Left lobe of liver (tissue), 2 donors: ENCODE measurements at places on chromosomes 1 and 21. TPM values are rescaled to one million over a fixed set of nuclear protein-coding genes. Genes with fewer than 3 reads are reported as not detected.

DNA sequence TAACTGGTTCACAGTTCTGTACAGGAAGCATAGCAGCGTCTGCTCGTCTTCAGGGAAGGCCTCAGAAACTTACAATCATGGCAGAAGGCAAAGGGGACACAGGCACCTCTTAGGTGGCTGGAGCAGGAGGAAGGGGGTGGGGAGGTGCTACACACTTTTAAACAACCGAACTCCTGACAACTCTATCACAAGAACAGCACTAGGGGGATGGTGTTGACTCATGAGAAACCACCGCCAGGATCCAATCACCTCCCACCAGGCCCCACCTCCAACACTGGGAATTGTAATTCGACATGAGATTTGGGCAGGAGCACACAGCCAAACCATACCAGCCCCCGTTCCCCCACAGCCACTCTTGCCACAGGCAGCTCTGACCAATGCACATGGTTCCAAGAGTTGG, 306.3 kb upstream of the POU3F1 start:
- no peak for DNase-seq

GRCh38 chr1:199303035-199303434, 664.2 kb downstream of the PTPRC start:
- DNase-seq, result no peak

GRCh38 chr1:115012006-115012405, 17.6 kb upstream of the TSHB start:
- DNase-seq, result no peak

DNA sequence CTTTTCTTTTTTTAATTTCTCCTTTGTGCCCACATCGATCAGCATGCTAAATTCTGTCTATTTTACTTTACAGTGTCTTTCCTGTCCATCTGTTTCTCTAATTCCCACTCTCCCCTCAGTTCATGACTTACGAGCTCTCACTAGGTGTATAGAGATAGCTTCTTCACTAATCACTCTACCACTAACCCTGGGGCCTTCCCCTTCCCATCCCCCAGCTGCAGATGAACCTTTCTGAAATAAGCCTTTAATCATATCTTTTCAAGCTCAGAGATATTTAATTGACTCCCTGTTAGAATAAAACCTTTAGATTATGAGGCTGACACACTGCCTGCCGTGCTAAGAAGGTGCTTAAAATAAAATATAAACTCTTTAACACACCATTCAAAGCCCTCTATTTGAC, 66.3 kb upstream of the BMP8A start:
- DNase-seq, result no peak

GRCh38 chr1:91836331-91837040, 49.5 kb downstream of the TGFBR3 start:
- DNase-seq, result no peak

DNA sequence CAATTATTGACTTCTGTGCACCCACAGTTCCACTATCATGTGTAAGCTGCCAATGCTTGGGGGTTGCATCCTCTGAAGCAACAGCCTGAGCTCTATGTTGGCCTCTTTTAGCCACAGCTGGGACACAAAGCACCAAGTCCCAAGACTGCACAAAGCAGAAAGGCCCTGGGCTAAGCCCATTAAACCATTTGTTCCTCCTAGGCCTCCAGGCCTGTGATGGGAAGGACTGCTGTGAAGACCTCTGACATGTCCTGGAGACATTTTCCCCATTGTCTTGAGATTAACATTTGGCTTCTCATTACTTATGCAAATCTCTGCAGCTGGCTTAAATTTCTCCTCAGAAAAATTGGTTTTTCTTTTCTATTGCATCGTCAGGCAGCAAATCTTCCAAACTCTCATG, 123.7 kb upstream of the DEPDC1 start:
- no peak for DNase-seq

DNA sequence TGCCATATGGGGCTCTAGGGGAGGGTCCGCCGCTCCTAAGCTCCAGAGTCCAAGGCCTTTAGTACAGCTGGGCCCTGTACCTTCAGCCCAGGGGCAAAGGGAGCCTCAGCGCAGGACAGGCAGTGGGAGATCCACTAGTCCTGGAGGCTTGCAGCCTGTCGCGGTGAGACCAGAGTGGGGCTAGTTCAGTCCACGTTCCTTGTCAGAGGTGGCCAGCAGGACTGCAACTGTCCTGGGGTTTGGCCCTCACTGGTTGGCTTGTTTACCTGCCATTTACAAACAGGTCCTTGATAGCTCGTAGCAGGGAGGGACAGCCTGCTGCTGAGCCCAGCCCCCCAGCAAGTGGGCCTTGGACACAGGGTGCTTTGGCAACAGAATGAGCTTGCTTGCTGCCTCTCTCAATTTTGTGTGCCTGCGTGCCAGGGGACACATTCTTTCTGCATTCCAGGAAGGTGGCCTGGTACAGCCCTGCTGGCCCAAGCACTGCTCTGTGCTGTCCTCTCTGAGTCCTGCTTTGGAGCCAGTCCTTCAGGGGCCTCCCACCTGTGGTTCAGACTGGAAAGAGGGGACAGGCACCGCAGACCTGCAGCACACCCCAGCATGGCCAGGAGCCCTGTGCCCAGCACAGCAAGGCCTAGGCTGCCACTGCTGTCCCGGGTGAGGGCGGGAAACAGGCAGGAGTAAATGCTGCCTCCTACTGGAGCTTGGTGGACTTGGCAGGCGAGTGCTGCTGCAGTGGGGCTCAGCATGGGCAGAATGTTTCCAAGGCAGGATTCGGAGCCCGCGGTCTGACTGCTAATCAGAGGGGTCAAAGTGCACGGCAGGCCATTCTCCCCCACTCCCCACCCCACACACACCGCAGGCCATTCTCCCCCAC, 15.2 kb downstream of the H6PD start:
- DNase-seq, result peak; percentile 88

- no peak for DNase-seq
Observed at GRCh38 chr21:30333736-30334135, 3.8 kb downstream of the KRTAP27-1 start.

DNA sequence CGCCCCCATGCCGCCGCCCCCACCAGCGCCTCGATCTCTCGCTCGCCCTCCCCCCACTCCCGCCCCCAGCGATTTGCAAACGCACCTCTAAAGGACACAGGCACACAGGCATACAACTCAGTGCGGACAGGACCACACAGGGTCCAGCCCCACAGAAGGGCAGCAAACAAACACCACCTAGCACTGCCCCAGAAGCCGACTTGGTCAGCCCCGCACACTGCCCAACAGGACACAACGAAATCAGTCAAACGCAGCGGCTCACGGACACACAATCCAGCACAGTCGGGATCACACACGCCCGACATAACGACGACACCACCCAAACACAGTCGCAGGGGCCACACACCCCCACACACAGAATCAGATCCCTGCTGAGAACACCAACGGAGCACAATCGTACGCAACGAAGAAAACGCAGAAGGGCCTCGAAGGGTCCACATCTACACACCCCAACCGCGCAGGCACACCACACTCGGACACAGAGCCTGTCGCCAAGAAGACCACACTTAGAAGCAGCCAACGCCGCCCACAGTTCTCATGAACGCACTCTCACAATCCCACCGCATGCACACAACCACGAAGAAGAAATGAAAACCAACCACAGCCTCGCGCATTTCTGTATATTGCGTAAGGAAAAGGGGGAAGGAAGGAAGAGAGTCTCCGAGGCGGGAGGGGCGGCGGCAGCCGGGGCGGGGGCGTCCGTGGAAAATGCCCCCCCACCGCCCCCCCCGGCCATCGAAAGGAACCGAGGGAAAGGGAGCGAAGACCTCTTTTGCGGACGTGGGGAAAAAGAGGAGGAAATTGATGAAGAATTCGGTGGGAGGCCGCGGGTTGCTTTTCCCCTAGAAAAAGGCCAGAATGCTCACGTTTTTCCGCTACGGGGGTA, 481 bp downstream of the TAL1 start:
- no peak for DNase-seq

DNA sequence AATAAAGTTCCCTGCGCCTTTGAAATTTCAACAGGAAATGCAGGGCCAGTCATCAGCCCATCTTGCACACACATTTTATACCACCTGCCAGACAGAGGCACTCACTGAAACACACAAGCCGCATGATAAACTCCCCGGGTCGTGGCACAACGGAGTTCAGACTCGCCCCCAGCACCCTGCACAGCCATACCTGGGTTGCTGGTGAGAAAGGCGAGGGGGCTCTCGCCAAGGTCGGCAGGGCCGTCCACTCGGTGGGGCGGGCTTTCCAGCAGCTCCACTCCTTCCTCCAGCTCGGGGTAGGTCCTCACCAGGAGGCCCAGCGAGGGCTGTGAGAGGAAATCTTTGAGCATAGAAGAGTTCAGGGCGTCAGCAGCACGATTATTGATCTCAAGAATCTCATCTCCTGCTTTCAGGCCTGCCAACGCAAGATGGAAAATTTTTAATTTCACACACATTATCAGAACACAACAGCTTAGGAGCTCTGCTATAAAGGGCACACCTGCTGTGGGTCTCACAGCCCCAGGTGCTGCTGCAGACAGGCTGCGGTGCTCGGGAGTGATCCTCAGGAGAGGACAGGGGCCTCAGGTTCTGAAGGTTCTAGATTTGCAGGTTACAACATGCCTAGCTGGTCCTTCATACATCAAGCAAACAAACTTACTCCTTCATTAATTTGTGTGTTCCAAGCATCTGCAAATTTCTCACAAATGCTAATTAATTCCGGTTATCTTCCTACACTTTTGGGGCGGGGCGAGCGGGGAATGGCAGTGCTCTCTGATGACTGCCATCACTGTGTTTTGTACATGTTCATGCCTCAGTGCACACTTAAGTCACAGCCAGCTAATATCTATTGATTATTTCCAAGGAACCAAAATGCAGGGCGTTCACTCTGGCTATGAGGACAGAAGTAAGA, 144.2 kb upstream of the KRTAP19-8 start:
- no peak for DNase-seq

DNA sequence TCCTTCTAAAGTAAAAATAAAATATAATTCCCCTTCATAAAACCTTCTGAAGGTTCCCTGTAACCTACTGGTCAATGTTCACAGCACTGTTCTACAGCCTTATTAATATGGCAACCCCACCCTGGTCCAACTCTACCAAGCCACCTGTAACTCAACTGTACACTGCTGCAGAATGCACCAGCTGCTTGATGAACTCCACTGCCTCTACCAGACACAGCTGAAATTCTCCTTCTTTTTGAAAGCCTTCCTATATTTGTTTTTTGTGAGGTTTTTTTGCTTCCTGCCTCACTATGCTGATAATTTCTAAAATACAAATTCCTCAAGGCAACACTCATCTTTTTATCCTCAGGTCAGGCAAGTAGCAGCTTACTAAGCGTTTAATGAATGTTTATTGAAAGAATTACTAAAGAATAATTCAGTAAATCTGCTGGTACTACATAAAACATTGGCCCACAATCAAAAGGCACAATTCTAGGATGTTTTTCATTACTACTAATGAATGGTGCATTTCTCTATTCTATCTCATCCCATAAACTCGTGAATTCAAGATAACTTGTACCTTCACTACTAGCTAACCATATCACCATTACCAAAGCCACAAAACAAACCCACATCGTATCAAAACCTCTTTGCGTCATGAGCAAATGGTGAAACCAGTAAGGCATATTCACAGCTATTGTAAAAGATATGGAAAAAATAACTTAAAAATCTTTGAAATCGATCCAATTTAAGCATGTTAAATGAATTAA, 2.4 kb downstream of the SSX2IP start:
- DNase-seq, result no peak

The CATSPER4 gene
- not detected for total RNA-seq

The CFHR3 gene
- 279 TPM for total RNA-seq

The FNBP1L gene
- total RNA-seq, result 9.2 TPM

The FMO3 gene
- 360 TPM for total RNA-seq

The TCHH gene
- 0.08 TPM for total RNA-seq

The OLIG1 gene
- not detected for total RNA-seq

The APP gene
- total RNA-seq, result 136 TPM
